ENCODE measurements at places on chromosomes 1 and 21. TPM values are rescaled to one million over a fixed set of nuclear protein-coding genes. Genes with fewer than 3 reads are reported as not detected.

Gene FASLG
- polyA plus RNA-seq, result not detected

Gene FCRL6
- polyA plus RNA-seq, result not detected

Gene COL16A1
- 32.8 TPM for polyA plus RNA-seq

Gene CLCC1
- polyA plus RNA-seq, result 12.6 TPM

Gene MATN1
- polyA plus RNA-seq, result 0.05 TPM

Gene SLC16A4
- polyA plus RNA-seq, result 12.4 TPM

Gene IVL
- 21.5 TPM for polyA plus RNA-seq

Gene OR2M5
- not detected for polyA plus RNA-seq

Gene TFF2
- polyA plus RNA-seq, result not detected

Gene RPTN
- polyA plus RNA-seq, result 0.01 TPM

Gene ASPM
- 6.7 TPM for polyA plus RNA-seq

Gene ANKRD35
- 0.67 TPM for polyA plus RNA-seq

Gene HSPB7
- not detected for polyA plus RNA-seq

Gene AMY1A
- not detected for polyA plus RNA-seq

Gene MSH4
- 0.01 TPM for polyA plus RNA-seq

Gene RBM34
- 28.4 TPM for polyA plus RNA-seq

Gene IPO13
- 38.6 TPM for polyA plus RNA-seq

Gene TMEM9
- 70.7 TPM for polyA plus RNA-seq

Gene FAM78B
- 0.25 TPM for polyA plus RNA-seq

Gene DCST2
- polyA plus RNA-seq, result 0.15 TPM

Gene WNT4
- 0.11 TPM for polyA plus RNA-seq

Gene ASAP3
- polyA plus RNA-seq, result 11.1 TPM

Gene SPSB1
- polyA plus RNA-seq, result 13.2 TPM

Gene CFAP126
- polyA plus RNA-seq, result not detected

Gene SH2D5
- 20.7 TPM for polyA plus RNA-seq

Gene OR2L13
- polyA plus RNA-seq, result not detected

Gene MYBPHL
- 2.1 TPM for polyA plus RNA-seq

Gene DNALI1
- 1.5 TPM for polyA plus RNA-seq
